Activated gamma-delta T cell treated with Interleukin-2 at 50 U/mL for 16 hours (primary cell): ENCODE measurements at places on chromosomes 4 and X.

DNA sequence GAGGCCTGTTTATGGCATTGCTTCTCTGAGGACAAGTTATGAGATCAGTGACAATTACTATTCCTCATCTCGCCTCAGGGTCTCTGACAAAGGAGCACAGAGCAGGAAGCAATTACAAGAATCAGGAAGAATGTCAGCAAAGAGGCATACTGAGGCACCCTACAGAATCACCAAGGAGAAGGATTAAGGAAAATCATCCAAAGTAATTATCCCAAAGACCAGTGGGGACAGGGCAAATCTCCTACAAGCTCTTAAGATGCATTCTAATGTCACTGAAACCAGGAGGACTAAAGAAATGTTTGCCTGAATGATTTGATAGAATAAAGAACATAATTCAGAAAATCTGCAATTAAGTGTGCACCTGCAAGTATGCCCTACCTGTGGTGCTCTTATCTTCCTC is 206.2 kb downstream of the RCHY1 start:
- DNase-seq, result no peak

- no peak for DNase-seq
Observed at GRCh38 chr4:161714022-161714751, 449.6 kb downstream of the FSTL5 start.

GRCh38 chr4:130511776-130512175 is 1415.8 kb downstream of the C4orf33 start:
- no peak for DNase-seq

- no peak for DNase-seq
Observed at GRCh38 chr4:41160856-41161255, 53.5 kb downstream of the APBB2 start.

DNA sequence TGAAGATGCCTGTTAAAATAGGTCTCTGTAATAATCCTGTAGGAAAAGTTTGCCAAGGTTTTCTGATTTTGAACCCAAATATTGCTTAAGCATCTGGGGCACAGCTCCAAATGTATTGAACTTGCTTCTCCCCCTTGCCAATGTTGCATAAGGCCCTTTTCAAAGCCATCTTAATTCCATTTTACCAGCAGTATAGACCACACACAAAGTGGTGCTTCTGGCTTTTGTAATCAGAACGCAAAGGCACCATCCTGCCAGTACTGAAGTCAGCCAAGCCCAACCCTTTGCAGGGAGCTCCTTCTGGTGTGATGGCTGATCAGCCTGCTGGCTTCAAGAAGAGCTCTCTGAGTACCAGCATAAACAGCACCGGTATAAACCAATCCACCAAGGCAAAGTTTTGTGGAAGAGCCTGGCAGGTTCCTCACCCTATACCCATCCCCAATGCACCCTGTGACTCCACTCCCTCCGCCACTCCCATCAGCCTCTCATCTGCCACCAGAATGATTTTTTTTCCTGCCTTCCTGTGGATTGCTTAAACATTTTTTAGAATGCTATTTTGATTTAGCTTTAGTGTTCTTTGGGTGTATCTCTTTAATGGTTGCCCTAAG is 39.2 kb upstream of the USP9X start:
- DNase-seq, result no peak

DNA sequence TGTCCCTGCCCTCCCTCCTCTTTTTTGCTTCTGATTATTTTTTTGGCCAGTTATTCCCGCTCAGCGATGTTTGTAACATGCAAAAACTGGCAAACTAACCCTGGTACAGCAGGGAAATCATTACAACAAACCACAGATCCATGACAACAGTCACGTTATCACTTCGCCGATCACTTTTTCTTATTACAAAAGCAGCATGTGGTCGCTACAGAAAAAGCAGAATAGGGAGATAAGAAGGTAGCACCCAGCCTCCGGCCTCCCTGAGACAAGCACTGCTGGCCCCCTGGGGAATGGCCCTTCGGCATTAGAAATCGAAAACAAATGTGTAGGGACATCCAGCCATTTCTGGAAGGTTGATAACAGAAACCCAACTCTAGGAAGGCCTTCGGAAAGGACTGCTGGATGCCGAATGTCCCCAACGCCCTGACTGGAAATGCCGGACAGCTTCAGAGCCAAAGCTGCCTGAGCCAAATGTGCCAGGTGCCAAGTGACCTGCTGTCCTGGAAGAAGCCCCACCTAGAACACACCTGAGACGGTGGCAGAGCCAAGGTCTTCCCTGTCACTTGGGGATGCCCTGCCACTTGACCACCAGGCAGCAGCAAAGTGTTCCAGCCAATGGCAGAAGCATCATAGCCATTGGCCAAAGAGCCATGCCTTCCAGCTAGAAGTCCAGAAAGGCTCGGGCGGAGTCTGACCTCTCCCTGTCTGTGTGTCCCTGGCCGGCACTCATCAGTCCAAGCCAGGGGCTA is 2.9 kb downstream of the IDH3G start:
- DNase-seq, result no peak
